KG1 (cell line): ENCODE measurements at places on chromosomes 13 and 19.

DNA sequence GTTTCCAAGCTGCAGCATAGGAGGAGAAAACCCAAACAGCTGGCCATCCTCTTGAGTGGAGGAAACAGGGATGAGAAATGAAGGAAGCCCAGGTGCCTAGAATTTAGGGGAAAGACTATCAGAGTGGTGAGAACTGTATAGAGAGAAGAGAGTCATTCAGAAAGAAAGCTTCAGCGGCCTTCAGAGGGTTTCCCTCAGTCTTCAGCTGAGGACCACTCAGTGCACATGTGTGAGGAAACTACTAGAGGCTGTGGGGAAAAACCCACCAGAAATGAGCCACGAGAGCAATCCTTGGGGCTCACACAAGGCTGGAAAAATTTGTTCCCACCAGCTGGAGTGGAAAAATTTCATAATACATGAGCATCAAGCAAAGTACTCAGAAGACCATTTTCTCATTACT lies 35.2 kb upstream of the CPB2 start:
- no peak for DNase-seq

DNA sequence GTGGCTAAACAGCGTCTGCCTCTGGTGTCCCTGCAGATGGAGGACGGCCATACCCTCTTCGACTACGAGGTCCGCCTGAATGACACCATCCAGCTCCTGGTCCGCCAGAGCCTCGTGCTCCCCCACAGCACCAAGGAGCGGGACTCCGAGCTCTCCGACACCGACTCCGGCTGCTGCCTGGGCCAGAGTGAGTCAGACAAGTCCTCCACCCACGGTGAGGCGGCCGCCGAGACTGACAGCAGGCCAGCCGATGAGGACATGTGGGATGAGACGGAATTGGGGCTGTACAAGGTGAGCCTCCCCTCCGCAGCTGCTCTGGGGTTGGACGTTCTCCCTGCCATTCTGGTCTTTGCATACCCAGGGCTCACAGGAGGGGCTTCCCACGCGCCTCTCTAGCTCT lies 19.9 kb downstream of the UHRF1 start:
- no peak for DNase-seq

- DNase-seq, result no peak
Observed at GRCh38 chr19:40862785-40863184, 12.5 kb upstream of the CYP2A6 start.

GRCh38 chr19:1025960-1026782 lies at the start of gene CNN2:
Gene CNN2 (plus strand): TSS chr19:1026608. CDS start chr19:1026662, 54 bp downstream.
- peak; percentile 25 for DNase-seq

DNA sequence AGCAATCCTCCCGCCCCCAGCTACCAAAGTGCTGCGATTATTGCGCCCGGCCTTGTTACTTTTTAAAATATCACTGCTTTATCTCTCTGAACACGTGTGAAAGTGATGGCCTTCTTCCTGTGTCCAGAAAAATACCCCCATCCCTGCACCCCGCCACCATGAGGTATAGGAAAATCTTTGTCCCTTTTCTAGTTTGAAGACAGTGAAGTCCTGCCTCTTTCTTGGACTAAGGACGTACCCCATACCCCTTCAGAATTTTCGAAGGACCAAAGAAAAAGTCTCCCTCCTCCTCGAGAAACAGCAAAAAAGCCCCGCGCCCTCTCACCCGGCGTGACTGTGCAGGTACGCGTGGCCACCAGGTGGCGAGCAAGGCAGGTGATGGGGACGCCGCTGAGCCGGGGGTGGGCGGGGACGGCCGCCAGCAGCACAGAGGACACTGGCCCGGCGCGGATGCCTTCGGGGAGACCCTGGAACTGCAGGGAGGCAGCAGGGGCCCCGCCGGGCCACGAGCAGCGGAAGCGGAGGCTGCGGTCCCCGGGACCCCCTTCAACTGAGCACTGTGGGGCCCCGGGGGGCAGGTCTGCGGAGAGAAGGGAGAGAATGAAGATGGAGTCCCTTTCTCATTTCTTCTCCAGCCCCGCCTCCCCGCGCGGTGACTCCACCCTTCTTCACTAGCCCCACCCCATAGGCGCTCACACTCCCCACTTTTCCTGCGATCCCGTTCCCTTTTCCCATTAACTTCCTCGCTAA lies 3.2 kb downstream of the VSIG10L start:
- DNase-seq, result peak; percentile 88

GRCh38 chr13:81874681-81875661 lies 1534.0 kb upstream of the SPRY2 start:
- no peak for DNase-seq

GRCh38 chr13:30339738-30340330 lies 32.5 kb upstream of the KATNAL1 start:
- no peak for DNase-seq

- DNase-seq, result no peak
Observed at GRCh38 chr19:4378886-4379285, 21.5 kb downstream of the SH3GL1 start.

DNA sequence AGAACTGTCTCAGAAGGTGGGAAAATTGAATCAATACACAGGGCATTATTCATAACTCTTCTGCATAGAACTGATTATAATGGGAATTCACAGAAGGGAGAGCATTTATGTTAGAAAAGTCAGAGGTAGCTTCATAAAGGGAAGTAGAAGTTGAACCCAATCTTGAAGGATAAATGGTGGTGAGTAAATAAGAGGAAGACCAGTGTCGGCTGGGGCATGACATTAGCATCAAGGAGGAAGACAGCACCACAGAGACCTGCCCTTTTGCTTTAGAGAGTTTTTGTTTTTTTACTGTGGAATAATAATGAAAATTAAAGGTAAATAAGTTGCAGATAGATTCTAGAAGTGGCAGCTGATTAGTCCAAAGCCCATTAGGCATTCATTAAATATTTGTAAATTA lies 21.9 kb downstream of the CDC16 start:
- no peak for DNase-seq

DNA sequence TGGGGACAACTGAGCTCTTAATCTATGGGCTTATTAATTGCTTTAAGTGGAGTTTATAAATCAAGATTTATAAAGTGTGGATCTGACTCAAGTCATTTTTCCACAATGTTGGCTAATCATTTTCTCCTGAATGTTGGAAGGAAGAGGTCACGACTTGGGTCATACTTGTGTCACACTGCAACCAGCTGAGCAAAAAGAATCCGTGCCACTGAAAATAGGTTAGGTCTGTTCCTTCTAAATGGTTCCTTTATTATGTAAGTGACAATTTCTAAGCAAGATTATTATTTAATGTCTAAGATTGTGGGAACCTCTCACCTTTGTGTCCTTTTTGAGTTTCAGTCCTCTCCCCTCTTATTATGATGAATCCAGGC lies 178.6 kb downstream of the SHISA2 start:
- no peak for DNase-seq

GRCh38 chr13:76921516-76921915 lies 26.8 kb upstream of the ACOD1 start:
- DNase-seq, result no peak

- no peak for DNase-seq
Observed at GRCh38 chr19:31296741-31297390, 52.4 kb downstream of the TSHZ3 start.

GRCh38 chr13:101817898-101818297 lies 365.4 kb downstream of the ITGBL1 start:
- no peak for DNase-seq

- no peak for DNase-seq
Observed at GRCh38 chr19:18208098-18208951, 4.5 kb upstream of the RAB3A start.

- DNase-seq, result no peak
Observed at GRCh38 chr19:33712268-33712667, 84.4 kb upstream of the KCTD15 start.

GRCh38 chr19:5864725-5865486 lies 5.4 kb downstream of the FUT5 start:
- DNase-seq, result no peak

DNA sequence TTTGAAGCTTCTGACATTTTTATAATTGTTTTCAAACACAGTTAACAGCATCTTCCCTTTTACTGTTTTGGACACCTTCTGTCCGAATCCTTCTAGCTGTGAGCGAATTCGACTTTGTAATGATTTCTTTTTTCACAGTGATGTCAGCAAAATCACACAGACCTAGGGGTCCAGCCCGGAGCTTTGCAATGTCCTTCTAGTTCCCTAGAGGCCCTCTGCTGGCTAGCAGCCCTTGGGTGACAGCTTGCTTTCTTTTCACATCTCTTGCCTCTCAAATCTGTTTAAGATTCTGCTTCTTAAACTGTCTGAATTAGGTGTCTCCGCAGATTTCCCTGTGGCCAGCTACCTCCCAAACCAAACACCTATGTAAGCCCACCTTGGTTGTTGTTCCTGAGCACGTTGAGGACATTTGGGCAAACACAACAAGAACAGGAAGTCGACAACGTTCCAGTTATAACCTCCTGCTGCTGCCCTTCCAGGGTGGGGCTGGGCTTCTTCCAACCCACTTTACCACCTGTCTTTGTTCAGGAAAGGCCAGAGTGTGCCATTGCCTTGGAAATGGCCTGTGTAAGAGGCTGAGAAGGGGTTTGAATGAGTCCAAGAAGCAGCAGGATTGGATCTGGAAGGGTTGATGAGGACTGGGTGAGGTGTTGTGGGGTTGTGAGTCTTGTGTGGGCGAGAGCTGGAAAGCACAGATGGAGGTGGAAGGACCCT lies 123.1 kb downstream of the ATP8A2 start:
- DNase-seq, result no peak

- no peak for DNase-seq
Observed at GRCh38 chr19:30106417-30107095, 164.5 kb downstream of the URI1 start.

DNA sequence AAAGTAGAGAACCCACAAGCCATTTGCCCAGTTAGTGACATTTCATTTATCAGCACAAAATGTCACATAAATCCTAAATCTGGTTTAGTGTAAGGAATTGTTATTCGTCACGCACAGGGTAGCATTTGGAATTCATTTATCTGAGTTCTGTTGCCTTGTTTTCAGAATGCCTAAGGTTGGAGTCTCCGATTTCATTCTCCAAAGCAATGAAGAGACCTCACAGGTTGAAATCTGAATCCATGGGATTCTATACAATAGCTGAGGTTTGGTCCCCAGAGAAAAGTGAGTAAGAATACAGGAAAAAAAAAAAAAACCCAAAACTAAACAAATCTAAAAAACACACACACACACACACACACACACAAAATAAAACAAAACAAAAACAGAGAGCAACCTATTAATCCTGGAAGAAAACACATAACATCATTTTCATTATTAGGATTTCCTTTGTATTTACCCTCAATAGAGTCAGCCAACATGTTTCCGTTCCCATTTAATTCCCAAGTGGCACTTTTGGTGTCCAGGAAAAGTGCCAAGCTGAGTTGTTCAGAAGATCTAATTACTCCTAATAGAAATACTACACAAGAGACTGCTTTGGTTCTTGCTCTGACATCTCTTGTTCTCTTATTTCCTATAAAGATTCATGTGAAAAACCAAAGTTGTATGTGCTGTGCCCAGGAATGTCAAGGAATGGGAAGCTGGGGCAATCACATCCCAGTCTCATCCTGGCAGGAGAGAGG lies 36.2 kb upstream of the LRCH1 start:
- no peak for DNase-seq

DNA sequence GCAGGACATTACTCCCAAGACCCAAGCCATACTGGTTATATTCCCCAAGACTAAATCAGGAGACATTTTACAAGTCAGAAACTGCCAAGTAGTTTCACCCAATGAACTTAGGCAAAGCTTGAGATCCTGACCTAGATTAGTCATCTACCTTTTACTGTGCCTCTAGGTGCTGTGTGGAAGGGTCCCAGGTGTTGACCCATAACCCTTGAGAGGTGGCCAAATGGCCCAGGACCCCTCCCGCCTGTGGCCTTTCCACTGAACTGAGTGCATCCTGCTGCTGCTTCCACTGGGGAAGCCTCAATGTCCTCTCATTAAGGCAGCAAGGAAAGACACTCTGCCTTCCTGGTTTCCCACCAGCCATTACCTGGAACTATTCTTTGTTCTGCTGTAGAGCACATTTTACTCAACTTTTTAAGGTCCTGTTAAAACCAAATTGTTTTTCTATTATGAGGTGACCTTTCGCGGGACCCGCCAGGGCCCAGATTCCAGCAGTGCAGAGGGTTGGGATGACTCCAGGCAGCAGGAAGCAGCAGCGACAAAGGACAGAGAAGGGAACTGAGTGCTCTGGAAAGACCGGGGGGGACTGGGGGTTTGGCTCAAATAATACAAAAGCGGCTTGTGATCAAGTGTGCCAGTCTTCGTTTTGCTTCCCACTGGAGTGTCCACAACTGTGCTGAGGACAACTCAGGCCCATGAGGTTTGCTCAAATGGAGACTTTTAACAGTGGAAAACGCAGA lies 27.1 kb downstream of the ANKRD10 start:
- DNase-seq, result no peak

DNA sequence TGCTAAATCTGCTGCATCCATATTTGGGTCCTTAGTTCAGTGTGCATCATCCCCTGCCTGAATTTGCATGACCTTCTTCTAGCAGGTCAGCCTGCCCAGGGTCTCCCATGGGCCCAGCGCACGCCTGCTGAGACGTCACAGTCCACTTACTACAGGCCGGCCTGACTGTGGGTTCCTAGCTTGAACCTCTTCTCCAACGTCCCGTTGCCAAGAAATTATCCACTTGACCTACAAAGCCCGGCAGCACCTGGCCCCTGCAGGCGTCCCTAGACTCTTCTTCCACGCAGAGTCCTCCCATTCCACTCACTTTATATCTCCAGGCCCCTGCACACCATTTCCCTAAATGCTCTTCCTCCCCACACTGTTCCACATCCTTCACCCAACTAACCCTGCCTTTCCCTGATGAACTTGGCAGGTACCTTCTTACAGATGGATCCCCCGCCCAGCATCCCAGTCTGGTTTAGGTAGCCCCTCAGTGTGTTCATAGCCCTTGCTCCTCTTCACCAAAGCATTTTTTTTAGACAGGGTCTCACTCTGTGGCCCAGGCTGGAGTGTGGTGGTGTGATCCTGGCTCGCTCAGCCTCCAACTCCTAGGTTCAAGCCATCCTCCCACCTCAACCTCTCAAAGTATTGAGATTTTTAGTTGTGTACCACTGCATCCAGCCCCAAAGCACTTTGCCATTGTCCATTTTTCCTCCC lies 155.0 kb upstream of the SOX1 start:
- DNase-seq, result no peak

- peak; percentile 67 for DNase-seq
Observed at GRCh38 chr19:18304458-18305310, 18.2 kb downstream of the LSM4 start.

- DNase-seq, result no peak
Observed at GRCh38 chr13:31929031-31929770, 102.4 kb upstream of the FRY start.

GRCh38 chr19:7887408-7888144 lies 734 bp upstream of the LRRC8E start:
- DNase-seq, result no peak

DNA sequence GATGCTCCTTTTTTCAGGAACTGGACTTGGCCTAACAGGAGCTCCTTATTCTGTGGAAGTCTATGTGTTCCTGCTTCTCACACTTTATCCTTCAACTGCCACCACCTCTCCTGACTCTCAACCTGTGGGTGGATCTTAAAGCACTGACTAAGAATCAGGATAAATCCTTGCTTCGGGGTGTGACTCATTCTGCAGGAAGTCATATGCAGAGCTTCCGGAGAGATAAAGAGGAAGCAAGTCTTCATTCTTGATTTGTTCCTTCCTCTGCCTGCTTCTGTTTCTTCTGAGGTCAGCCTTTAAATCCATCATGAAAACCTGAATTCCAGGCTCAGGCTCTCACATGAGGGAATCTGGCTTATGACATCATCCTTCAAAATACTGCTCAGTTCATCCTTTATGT lies 137.1 kb upstream of the ATXN8OS start:
- no peak for DNase-seq

GRCh38 chr13:20525601-20526544 lies at the start of gene CRYL1:
Gene CRYL1 (minus strand): TSS chr13:20525857. CDS start chr13:20525794, 63 bp downstream.
- peak; percentile 63 for DNase-seq
